Stimulated activated CD4-positive, alpha-beta T cell treated with anti-CD3 and anti-CD28 coated beads, Interleukin-4, amount 100 ng/mL, for 24 hours (primary cell): ENCODE measurements at places on chromosomes 7 and 10.

- DNase-seq = no peak
Observed at GRCh38 chr7:130441408-130441869, 623 bp upstream of the CEP41 start.

DNA sequence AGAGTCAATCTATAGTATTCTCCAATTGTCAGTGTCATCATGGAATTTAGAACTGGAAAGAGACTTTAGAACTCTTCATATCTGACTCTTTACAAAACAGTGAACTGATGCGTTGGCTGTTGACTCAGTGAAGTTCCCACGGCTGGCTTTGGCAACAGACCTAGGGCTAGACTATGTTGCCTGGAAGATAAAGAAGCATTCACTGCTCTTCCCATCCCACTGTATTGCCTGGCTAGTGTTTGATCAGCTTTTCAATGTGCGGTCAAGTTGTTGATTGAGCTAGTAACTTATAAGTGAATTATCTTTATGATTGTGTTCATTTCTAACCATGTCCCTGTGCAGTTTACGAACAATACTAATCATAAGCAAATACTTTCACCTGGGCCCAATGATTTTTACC is 365.7 kb upstream of the LRGUK start:
- DNase-seq = no peak

DNA sequence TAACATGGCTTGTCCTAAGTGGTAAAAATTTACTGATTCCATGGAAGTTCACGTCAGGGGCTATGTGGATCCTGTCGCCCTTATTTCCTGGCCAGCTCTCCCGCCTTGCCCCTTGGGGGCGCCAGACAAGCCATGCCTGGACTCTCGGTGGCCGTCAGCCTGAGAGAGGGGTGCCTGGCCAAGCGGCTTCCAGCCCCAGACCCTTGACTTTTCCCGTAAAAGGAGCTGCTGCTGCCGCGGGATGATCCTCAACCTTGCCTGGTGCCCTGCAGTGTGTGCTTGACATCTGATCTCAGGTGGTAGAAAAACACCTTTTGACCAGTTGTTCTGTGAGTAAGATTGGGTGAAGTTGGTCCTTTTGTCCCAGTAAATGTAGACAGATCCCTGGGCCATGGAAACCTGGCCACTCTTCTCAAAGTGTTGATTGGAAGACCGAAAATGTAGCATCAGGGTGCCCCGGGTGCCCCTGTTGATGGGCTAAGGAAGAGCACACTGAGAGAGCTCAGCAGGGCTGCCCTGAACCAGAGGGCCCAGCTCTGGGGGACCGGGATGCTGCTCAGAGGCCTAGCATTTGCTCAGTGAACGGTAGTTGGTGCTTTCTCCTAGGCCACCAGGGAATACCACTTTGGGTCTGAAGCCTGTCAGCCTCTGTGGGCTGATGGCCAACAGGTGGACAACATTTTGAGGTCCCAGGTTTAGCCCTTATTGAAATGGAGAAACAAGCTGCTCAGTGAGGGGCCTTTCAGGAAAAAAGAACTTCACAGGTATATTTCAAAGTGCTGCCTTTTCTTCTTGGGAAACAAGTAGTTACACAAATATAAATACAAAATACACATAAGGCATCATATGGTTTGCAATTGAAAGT is 162.5 kb downstream of the LRMDA start:
- no peak for DNase-seq

DNA sequence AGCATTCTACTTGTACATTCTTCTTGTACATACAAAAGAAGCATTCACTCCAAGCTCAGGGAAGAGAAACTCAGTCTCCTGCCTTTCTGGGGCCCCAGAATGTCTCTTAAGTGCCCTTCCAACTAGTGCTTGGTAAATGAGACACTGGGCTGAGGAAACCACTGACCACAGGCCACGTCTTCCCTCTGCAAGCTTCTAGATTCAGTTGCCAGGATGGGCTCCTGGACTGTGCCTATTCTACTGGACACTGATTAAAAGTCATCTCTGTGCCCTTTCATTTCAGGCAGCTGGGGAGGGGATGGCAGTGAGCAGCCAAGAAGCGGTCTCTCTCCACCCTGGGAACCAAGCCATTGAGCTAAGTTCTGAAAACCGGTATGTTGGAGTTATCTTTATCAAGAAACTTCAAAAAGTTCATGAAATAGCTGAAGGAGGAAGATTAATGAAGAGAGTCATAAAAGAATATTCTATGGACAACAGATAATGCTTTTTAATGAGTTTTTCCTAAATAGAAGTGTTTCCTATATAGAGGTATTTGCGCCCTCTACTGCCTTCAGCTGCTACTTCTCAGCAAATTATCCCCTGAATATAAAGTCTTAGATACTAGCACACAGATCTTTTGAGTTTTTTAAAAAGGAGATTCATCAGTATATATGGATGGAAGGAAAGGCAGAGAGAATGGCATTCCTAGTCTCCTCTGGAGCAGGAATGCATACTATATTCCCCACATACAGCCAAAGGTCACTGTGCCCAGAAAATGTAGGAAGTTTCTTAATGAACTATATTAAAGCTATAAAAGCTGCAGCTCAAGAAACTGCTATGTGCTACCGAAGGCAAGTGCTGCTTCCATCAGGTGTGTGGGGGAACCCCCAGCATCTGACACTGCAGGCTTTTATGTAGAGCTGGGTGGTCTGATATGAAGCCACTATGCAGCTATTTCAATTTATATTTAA is 8.4 kb upstream of the IFIT1B start:
- DNase-seq = peak; percentile 20

DNA sequence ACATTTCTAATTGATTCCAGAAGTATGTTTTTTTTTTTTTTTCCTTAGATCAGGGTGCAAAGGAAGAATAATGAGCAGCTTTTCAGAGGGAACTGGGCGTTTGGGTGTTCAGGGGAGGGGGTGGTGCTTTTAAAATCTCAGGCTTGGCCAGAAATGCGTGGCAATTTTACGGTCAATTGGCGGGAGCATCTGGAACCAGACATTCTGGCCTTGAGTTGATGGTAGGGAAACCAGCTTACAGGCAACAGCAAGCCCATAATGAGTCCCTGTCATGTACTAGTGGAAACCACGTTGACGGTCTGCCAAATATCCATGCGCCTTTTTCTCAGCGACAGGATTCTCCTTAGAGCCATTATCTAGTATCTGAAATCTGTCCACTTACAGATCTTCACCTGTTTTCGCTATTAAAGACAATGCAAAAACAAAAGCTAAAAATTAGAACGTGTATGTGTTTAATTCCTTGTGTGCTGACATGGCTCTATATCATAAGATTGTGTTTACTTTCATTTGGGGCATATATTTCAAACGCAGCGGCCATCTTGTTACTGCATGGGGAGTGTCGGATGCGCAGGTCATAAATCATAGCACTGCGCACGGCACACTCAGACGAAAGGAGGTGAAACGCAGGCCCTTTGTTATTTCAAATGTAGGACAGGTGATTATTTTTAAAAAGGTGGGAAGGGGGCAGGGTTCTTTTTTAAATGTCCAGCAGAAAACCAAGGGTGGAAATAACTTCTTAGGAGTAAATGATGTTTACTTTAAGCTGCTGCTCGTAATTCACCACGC is 209.2 kb downstream of the AGMO start:
- DNase-seq = no peak

GRCh38 chr7:100867040-100867775 is at the start of gene TRIP6:
Gene TRIP6 (plus strand): TSS chr7:100867387. CDS start chr7:100867498, 111 bp downstream.
- peak; percentile 77 for DNase-seq

DNA sequence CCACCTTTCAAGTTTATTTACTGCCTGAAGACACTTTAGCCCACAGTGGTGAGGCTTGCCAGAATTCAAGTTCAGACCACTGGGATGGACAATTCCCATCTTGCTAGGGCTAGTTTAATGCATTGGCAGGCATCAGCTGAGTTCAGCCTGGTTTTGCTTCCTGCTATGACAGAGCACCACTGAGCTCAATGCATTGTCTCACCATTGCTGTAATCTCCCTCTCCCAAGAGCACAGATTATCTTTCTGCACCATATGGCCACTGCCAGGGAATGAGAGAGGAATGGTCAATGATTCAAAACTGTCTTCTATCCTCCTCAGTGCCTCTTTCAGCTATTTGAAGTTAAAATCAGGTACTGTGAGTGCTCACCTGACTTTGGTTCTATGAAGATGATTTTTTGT is 160.8 kb downstream of the XPNPEP1 start:
- DNase-seq = no peak

DNA sequence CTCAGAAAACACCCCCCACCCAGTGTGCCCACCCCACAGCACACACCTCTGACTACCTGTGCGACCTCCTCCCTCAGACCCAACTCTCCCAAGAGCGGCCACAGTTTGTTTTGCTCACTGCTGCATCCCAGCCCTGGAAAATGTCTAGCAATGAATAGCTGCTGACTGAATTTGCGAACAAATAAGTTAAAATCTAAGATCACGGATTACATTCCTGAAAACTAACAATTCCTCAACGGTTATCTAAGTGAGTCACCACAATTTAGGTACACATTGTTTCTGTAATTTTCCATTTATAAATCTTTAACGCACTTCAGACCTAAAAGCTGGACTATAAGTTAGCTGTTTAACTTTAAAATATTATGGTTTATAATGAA is 235.2 kb downstream of the ZMYND11 start:
- no peak for DNase-seq

DNA sequence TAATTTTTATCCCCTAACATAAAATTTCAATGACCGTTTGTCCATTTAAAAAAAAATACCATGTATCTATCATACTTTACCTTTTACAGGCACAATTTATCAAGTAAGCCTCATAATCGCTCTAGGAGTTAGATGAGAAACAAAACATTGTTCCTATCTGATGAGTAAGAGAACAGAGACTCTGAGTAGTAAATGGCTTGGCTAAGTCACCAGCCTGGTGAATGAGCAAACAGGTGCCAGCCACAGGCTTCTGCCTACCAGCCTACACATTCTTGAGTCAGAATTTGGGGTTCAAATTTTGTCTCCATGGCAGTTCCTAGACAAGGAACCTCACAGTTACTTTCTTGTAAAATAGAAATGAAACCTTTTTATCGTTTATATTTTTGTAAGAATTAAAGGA is 235.4 kb downstream of the HGF start:
- no peak for DNase-seq

DNA sequence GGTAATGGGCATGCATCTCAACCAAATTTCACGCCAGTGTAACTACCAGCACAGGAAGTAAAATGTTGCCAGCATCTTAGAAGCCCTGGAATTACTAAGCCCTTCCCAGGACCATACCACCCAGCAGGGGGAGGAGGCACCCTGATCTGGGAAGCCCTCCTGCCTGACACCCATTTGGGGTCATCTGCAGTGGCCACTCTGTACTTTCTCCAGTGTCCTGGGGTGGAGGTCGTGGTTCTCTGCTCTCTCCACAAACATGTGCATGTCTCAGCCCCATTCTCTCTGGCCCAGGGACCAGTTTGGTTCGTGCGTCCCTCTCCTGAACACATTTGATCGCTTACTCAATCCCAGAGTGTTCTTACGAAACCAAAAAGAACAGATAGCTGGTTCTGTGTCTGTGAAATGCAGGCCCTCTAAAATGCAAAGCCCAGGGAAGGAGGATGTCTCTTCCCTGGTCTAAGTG is 9.4 kb upstream of the LRRC27 start:
- DNase-seq = no peak

DNA sequence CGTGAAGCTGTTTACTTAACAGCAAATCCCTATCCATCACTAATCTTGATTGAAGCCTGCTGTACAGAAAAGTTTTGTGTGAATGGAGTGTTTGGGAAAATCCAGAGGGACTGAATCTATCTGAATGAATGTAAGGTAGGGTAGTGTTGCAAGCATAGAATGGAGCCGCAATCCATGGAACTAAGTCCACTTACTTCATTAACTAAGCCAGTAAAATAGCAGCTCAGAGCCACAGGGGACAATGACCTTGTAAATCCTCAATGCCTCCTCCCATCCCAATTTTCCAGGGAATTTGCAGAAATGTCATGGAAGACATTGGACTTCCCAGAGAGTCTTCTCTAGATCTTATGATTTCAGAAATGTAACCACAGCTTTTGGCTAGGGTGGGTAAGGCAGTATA is 15.2 kb downstream of the TBATA start:
- no peak for DNase-seq

GRCh38 chr10:122307669-122308416 is 36.7 kb downstream of the BTBD16 start:
- no peak for DNase-seq

- DNase-seq = no peak
Observed at GRCh38 chr10:121324678-121325213, 273.5 kb downstream of the FGFR2 start.

DNA sequence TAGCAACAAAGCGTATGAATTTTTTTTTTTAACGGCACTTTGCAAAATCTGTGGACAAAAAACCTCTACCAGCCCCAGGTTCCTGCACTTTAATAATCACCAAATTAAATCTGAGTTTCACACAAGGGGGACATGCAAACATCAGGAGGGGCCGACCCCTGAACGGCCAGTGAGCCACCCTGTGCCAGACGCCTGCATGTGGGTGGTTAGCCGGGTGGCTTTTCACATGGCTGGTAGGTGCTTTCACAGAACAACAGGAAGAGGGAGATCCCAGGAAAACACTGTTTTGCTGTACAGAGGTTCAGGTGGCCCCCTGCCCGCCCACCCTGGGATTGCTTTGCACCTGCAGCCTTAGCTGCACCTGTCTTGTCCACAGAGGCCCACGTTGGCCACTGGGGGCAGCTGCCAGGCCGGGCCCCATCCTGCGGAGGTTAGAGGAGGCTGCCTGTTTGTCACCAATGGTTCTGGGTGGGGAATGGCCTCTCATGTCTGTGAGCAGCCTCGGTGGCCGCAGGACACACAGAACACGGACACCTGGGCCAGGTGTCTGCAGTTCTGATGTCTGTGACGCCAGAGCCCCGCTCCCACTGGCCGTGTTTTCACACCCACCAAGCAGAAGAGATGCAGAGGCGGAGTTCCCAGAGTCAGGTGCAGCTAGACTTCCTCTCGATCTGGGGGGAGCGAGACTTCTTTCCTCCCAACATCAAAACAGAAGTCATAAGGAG is 107.7 kb downstream of the FAM53B start:
- DNase-seq = peak; percentile 37

GRCh38 chr7:85833066-85833465 is 646.2 kb upstream of the SEMA3D start:
- DNase-seq = no peak

DNA sequence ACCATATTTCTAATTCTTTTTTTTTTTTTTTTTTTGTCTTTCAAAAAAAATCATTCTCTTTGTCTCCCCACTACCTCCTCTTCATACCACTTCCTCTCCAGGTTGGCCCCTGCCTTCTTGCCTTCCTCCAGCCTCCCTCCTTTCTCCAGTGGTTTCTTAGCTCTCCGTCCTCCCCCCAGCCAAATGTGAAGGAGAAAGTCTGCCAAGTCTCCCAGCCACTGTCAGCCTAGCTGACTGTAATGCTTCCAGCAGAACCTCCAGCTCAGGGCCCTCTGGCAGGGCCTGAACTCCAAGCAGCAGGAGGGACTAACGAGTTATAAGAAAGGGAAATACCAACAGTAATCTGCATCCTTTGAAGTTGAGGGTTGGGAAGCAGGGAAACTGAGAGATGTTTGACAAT is 35.5 kb upstream of the BICC1 start:
- DNase-seq = no peak

GRCh38 chr7:31633894-31634494 is 53.0 kb upstream of the PPP1R17 start:
- no peak for DNase-seq
